ENCODE measurements at places on chromosomes 1 and 21.

DNA sequence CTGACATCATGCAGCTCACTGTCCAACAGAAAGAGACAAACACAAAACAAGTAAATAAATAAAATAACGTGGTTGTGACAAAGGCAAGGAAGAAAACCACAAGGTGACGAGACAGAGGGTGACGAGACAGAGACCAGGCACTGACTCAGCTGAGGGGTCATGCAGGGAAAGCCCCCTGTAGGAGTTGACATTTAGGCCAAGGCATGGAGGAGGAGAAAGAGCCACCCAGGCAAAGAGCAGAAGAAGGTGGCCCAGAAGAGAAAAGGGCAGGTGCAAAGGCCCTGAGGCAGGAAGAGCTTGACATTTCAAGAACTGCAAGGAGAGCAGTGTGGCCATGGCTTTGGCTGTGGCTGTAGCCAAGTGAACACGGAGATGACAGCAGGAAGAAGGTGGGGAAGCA is 65.1 kb upstream of the ID3 start:
- DNase-seq, result no peak

GRCh38 chr1:241086686-241087085 is 270.3 kb downstream of the RGS7 start:
- no peak for DNase-seq

GRCh38 chr1:186497651-186498050 is 36.7 kb upstream of the PDC start:
- no peak for DNase-seq

- DNase-seq, result no peak
Measured at GRCh38 chr1:227773558-227773957, 38.3 kb downstream of the SNAP47 start.

GRCh38 chr1:22096463-22096862 is 44.0 kb downstream of the CDC42 start:
- no peak for DNase-seq

DNA sequence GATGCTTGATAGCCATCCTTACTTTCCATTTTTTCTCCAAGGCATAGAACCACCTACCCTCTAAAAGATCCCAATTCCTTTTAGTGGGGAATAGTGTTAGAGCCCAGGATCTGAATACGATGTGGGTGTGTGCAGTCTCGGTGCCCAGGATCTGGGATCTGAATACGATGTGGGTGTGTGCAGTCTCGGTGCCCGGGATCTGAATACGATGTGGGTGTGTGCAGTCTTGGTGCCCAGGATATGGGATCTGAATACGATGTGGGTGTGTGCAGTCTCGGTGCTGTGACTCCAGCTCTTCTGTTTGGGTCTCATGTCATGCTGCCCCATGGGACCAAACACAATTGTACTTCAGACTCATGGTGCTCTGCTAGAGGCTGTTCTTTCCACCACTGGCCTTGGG is 265.5 kb downstream of the TRABD2B start:
- DNase-seq, result no peak

DNA sequence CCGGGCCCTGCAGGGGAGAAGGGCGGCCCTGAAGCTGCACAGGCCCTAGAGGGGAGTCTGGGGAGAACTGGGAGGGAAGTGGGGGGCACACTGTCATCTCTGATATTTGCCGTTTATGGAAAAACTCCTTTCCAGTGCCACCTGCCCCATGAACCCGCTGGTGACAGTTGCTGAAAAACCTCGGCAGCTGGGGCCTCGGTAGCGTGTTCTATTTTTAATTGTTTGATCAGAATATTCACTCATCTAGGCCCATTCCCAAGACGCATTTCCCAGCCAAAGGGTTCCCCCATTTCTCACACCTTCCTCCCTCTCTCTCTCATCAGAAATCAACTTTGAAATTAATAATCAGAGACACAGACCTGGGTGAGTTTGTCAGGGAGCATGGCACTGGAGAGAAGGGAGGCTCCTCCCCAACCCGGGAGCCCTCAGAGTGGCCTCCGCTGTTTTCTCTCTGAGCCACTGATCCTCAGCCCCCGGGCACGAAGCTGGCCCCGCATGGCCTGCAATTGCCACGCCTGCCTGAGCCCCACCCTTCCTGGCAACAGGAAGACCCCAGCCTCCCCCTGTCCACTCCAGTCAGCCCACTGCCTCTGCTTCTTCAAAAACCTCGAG is 111.1 kb downstream of the CASZ1 start:
- no peak for DNase-seq

DNA sequence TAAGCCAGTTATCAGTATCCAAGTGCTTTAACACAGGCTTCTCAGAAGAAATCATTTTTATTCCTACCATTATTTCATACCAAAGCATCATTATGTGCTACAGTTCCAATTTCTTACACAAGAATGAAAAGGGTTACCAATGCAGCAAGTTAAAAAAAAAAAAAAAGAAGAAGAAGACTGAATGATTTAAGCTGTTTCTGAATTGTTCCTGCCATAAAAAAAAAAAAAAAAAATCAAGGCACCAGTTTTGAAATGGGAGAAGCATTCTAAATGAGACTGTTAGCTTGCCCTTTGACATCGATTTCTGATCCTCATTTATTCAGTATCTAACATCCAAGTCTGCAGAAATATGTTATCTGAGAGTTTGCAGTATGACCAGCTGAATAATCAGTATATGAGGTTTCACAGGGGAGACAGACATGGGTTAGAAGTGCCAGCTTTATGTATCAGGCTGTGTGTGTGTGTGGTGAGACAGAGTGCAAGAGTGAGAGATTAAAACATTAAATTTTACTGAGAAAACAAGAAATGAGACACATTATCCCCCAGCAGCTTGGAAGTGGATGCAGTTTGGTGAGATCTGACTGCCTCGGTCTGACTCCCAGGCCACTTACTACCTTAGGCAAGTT is 105.8 kb downstream of the COLGALT2 start:
- peak; percentile 41 for DNase-seq

DNA sequence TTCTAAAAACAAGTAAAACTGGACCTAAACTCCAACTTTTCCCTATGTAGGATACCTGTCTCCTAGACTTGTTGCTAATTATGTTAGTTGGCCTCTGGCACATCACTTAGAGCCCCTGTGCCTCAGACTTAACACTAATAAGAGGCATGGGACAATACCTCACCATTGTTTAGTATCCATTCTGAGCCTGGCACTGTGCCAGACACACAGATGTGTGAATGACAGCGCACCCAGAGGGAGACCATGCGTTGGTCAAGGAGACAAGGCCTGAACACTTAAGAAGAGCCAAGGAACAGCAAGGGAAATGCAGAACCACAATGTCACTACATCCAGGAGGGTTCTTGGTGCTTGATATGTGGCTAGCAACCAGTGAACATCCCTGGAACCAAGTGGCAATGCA is 189.1 kb downstream of the FGGY start:
- DNase-seq, result no peak

DNA sequence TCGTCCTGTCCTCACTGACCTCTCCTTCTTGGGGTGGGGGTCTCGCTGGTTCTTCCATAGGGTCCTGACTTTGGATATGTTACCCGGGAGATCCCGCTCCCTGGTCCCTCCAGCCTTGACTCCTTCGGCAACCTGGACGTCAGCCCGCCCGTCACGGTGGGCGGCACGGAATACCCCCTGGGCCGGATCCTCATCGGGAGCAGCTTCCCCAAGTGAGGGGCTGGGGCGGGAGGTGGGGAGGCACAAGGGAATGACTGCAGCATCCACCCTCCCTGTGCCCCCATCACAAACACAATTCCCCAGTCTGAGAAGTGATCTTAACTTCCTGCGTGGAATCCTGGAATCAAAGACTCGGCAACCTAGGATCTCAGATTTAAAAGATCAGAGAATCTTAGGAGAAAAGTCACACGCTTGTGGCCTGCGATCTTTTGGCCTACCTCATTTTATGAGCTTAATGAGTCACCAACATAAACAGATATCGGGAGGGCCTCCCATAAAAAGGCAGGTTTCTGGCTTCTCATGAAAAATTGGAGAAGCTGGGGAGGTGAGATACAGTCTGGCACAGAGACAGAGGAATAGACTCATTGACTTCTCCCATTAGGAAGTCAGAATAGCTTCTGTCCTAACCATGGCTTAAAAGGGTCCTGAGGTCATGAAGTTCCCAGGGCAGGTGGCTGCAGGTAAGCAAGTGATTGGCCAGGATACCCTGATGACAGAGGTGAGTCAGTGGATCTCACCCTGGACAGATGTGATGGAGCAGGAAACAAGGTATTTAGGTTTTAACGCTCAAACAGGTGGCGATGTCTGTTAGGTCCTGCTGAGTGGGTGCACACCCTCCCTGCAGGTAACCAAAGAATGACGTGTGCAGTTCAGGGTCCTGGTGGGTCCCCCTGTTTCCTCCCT is 15.9 kb upstream of the PADI3 start:
- peak; percentile 77 for DNase-seq

- peak; percentile 22 for DNase-seq
Measured at GRCh38 chr1:240582953-240583352, 29.0 kb downstream of the GREM2 start.

GRCh38 chr21:34910396-34910795 is 138.7 kb downstream of the RUNX1 start:
- no peak for DNase-seq

GRCh38 chr1:224493269-224493668 is 58.7 kb upstream of the WDR26 start:
- no peak for DNase-seq

- peak; percentile 65 for DNase-seq
Measured at GRCh38 chr1:157092831-157093230, 6.8 kb downstream of the ETV3L start.

- DNase-seq, result peak; percentile 64
Measured at GRCh38 chr21:32131960-32132359, 146.9 kb downstream of the MIS18A start.

Measured in fibroblast of mammary gland (primary cell).